ENCODE measurements at places on chromosomes 12 and 14.

- DNase-seq = no peak
These were observed 773.2 kb upstream of the ALG10B start for GRCh38 chr12:37543131-37543965.

- no peak for DNase-seq
These were observed 102.8 kb upstream of the BCAT1 start for GRCh38 chr12:25051656-25052195.

DNA sequence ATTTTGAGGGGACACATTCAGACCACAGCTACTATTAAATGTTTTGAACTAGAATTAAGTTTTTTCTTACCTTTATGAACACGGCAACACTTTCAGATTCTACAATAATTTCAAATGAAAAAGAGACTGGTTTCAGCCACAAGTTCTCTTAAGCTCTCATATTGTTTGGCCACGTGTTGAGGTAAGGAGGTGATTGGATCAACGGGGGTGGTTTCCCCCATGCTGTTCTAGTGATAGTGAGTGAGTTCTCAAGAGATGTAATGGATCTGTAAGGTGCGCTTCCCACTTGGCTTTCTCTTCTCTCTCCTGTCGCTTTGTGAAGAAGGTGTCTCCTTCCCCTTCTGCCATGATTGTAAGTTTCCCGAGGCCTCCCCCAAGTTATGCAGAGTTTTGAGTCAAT lies 48.9 kb upstream of the DYRK2 start:
- DNase-seq = no peak

DNA sequence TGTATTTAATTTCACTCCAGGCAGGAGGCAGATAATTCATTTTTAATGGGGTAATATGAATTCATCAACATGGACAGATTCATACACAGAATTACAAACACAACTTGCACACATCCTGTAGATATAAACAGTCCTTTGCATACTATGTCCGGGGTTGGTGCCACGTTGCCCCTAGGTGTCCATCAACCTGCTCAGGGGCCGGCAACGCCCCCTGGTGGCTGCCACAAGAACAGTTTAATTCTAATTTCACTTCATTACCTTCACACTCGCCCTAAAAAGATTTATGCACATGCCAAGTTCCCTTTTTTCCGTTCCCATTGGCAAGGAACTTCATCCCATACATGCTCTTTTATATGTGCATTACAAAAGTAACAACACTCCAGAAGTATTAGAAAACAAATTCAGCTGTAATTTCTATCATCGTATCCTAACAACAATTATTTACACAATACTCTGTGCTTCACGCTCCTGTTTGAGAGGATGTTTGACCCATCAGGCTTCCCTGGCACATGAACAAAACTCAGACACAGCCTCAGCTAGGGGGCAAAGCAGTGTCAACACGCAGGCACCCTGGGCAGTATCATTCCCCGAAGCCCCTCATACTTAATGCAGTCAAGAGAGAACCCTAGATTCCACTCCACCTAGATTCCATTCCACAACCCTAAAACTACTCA lies 15.5 kb downstream of the MANSC1 start:
- peak; percentile 32 for DNase-seq

GRCh38 chr14:67420102-67420739 lies 8.3 kb upstream of the PLEK2 start:
- DNase-seq = no peak

GRCh38 chr14:75609116-75609515 lies 30.7 kb downstream of the FLVCR2 start:
- DNase-seq = no peak

GRCh38 chr12:70467918-70468733 lies 102.0 kb downstream of the KCNMB4 start:
- no peak for DNase-seq

- DNase-seq = no peak
These were observed 395.3 kb downstream of the AEBP2 start for GRCh38 chr12:19834592-19834991.

DNA sequence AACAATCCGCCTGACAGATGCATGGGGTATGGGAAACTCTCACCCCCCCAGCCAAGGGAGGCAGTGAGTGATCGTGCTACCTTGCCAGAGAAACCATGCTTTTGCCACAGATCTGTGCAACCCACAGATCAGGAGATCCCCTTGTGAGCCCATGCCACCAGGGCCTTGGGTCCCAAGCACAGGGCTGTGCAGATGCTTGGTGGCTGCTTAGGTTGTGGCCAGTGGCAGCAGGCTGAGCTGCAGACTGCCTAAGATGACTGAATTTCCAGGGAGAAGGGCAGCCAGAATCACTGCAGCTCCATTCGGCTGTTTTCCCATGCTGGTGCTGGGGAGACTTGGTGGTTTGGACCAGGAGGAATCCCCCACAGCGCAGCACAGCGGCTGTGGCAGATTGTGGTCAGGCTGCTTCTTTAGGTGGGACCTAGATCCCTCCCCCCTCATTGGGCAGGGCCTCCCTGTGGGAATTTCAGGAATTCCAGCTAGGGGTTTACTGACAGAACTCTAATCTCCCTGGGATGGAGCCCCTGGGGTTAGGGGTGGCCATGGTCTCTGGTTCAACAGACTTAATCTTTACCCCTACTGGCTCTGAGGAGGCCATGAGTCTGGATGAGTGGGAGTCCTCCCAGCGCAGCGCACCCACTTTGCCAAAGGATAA lies 264.6 kb upstream of the DAAM1 start:
- no peak for DNase-seq

GRCh38 chr12:31119192-31119802 lies 45.6 kb downstream of the DDX11 start:
- no peak for DNase-seq

DNA sequence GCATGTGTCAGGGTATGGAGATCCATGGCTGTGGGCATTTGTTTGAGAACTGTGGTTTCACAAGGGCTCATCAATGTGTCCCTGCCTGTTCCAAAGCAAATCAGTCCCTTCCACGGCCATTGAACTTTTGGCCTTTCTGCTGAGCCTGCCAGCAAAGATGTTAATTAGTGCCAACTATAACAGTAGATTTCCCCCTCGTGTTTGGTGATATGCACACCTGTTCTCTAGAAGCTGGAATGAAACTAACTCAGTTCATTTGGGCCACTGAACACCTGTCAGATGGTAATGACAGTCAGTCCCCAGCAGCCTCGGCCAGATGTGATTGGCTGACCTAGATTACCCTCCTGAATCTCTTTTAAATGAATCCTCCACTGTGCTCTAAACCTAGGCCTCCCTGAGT lies 43.2 kb downstream of the IRAK3 start:
- DNase-seq = no peak

- no peak for DNase-seq
These were observed 20.3 kb upstream of the C14orf180 start for GRCh38 chr14:104559028-104559803.

GRCh38 chr12:85695097-85695715 lies 141.0 kb downstream of the RASSF9 start:
- no peak for DNase-seq

DNA sequence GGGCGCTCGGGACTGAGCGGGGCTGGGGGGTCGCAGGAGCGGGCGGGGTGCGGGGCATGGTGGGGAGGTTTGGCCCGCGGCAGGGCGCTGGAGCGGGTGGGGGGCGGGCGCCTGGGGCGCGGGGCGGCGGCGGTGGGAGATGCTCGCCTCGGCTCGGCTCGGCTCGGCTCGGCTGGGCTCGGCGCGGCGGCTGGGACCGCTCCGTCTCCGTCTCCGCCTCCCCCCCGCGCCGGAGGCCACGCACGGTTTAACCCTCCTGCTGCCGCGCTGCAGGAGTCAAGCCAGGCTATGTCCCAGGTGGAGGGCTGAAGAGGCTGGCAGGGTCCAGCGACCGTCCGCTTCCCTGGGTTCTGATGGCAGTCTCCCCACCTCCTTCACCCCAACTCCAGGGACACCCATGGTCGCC lies at the start of gene PIANP:
Gene PIANP (minus strand): TSS at position 170 of the 406 bp plus-strand sequence. CDS start 2,754 bp downstream, outside the sequence.
- DNase-seq = no peak

GRCh38 chr14:103545219-103545914 lies 16.4 kb downstream of the TRMT61A start:
- no peak for DNase-seq

GRCh38 chr14:52885230-52885629 lies 65.6 kb downstream of the FERMT2 start:
- DNase-seq = peak; percentile 37

DNA sequence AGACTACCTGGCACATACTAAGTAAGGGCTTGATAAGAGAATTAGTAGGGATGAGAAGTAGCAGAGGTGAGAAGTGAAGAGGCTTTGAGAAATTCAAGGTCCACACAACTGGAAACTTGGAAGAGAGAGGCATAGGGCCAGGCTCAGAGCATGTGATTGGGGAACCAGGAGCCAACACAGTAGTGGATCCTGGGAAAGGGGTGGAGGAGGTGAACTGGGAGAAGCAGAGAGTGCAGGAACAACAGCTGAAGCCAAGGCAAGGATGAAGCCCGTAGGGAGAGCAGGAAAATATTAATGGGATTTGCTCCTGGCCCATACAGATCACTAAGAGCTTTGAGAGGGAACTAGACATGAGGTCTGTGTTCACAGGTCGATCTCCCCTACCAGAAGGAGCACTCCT lies 1.4 kb upstream of the ITGB7 start:
- no peak for DNase-seq

- DNase-seq = no peak
These were observed 43.8 kb upstream of the PNMA1 start for GRCh38 chr14:73757876-73758391.

GRCh38 chr12:109736552-109737108 lies 23.0 kb downstream of the FAM222A start:
- peak; percentile 44 for DNase-seq

DNA sequence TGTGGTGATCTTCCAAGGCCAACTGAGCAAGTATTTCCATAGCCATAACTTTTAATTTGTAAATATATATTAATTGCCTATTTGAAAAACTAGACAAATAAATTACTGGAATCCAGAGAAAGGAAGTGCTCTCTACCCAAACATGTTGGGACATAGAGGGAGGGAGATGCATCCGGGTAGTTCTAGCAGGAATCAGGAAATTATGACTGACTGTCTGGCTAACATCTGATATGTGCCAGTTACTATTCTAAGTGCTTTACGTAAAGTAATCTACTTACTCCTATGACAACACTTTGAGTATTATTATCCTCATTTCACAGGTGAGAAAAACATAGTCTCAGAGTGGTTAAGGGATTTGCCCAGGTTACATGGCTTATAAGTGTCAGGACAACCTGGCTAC lies 147.7 kb upstream of the VASH1 start:
- no peak for DNase-seq

DNA sequence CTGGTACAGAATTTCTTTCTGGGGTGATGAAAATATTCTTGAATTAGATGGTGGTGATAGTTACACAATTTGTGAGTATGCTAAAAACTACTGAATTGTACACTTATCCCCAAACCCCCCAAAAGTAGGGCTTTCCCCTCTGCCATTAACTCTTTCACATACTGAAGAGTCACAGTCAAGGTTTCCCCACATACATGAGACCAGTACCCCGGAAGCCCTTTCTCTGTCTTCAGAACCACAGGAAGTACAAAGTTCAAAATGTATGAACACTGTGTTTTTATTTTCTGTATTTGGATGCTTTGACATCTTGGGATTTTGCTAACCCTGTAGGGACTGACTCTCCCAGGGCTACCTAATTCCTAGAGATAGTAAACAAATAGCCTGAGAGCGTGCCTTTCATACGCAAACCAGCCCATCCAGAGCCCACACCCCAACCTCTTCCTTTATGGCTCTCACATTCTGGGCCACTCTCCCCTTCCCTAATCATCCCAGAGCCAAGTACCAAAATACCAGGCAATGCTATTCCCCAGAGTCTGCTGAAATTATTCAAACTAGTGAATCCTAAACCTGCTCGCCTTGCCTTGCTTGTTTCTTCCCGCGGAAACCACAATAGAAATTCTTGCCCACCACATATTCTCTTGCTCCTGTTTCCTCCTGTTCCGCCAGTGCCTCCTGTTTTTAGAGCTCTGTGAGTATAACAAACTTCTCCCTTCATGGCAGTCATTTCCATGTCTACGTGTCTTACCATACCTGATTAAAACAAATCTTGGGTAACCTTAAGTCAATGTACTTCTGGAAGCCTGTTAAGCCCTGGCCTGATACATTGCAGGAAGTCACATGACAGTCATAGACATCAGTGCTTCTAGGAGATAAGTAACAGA lies 524.8 kb downstream of the FUT8 start:
- no peak for DNase-seq

DNA sequence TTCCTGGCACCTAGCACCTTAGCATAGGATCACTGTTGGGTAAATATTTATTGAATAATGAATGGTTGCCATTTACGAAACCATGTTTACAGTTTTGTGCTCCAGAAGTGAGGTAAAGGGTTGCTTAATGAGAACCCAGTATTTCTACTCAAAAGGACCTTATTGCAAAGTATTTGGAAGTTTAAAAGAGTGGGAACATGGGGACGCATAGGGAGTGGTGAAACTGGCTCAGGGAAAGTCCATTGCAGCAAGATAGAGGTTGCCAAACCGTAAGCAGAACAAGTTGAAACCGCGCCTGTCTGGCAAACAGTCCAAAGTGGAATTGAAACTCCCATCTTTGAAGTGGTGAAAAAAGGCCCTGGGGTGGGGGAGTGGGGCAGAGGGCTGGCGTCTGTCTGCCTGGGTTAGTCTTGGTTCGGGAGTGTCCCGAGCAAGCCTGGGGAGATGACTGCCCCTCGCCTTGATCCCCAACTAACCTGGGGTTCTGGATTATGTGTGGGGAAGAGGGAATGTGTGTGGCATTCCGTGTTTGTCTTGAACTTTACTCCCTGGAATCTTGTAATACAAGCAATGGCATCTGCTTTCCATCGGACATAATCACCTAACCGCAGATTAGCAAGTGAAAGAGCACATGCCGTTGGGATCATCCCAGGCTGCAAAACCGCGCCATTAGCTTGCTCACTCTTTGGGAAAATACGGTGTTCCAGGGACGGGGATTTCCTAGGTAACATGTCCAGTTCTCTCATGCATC lies 7.2 kb downstream of the ALDH2 start:
- DNase-seq = peak; percentile 47

- no peak for DNase-seq
These were observed 29.3 kb downstream of the BAZ1A start for GRCh38 chr14:34845869-34846268.

- no peak for DNase-seq
These were observed 114.2 kb downstream of the RIN3 start for GRCh38 chr14:92627707-92628215.

- no peak for DNase-seq
These were observed 546.2 kb upstream of the FOXG1 start for GRCh38 chr14:28220391-28220790.

Measured in astrocyte of the spinal cord (primary cell).